ENCODE measurements at places on chromosomes 2 and 18.

- no peak for DNase-seq
These were observed 612.4 kb downstream of the FBXO15 start for GRCh38 chr18:73535189-73535588.

DNA sequence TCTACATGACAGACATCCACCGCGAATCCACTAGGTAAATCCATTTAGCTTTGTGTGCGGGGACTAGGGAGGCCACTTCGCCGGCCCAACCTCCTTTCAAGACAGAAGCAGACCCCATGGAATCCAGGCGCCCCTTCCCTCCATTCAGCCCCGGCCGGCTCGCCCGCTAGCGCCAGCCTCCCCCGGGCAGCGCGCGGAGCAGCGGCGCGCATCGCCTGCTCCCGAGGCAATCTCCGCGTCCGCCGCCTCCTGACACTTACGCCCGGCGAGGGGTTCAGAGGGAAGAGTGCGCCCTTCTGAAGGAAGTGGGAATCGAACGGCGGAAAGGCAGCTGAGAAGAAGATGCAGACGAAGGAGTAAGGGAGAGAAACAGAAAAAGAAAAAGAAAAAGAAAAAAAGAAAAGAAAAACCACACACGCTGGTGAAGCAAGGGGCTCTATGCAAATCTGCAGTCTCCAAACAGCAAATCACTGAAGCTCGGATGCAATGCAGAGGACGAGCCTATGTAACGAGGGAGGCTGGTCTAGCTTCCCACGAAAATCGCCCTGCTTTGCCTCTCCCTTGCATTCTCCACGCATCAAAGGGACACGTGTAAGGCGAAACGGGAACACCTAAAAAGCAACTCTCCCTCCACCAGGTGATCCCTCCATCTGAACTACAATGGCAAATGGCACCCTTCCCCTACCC lies 684.4 kb downstream of the NRXN1 start:
- DNase-seq, result no peak

- DNase-seq, result no peak
These were observed 54.9 kb downstream of the MGAT5 start for GRCh38 chr2:134308474-134309385.

- DNase-seq, result no peak
These were observed 260.6 kb downstream of the PAX3 start for GRCh38 chr2:222038067-222038802.

DNA sequence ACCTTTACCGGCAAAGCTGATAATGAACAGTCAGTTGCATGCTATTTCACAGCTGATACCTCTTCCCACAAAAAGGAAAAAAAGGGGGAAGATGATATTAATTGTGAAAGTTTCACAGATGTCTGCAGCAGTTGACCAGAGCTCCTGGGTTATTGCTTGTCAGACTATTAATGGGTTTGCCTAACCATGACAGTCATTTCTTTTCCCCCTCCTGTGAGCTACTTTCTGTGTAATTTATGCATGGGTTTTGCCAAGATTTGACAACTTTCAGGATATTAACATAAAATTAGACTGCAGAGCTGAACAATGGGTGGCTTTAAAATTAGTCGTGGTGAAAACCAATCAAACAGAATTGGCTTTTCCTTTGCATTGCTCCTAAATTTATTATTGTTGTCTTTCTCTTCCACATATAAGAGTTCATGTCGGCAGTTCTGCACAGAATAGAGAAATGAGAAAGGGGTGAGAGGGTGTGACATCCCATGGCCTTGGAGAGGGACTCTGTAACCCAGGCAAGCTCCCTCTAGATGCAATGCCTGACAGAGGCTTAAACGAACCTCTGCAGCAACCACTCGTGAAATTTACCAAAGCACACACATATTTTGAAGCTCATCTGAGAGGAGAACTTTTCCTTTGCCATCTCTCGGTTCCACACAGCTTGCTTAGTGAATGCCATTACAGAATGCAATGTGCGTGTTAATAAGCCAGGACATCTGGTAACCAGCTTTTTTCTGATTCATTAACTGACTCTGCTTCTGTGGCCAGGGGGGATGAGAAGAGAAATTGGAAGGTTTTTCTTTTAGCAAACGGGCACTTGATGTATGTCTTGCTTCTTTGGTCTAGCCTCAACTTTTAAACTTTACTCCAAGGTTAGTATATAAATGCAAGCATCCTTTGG lies 82.2 kb upstream of the ITGA4 start:
- DNase-seq, result no peak

DNA sequence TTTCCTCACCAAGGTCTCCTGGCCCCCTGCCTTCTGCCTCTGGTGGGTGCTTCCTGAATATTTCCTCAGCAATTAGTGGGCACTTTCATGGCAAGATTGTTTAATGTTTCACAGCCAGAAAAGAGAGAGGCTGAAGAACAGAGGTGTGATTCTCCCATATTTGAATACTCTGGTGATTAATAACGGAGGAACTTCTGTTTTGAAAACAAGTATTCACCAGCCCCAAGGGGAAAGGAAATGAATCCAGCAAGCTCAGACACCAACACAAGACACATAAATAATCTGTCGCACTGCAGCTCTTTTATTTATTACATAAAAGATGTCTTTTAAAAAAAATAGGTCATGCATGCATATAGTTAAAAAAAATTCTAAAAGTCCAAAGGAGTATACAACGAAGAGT lies 57.7 kb downstream of the MRPL35 start:
- DNase-seq, result no peak

DNA sequence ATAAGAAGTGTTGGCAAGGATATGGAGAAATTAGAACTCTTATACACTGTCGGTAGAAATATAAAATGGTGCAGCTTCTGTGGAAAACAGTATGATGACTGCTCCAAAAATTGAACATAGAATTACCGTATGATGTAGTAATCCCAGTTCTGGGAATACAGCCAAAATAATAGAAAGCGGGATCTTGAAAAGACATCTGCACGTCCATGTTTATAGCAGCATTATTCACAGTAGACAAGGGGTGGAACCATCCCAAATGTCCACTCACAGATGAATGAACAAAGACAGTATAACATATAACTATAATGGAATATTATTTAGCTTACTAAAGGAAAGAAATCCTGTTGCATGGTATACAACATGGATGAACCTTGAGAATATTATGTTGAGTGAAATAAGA lies 257.7 kb downstream of the TDRD15 start:
- DNase-seq, result no peak
